Glutamatergic neuron (in vitro differentiated cells): ENCODE measurements at places on chromosomes 13 and 19. TPM values are rescaled to one million over a fixed set of nuclear protein-coding genes. Genes with fewer than 3 reads are reported as not detected.

The ADAT3 gene
- total RNA-seq = 10.9 TPM

The GARRE1 gene
- 34.4 TPM for total RNA-seq

The CTXN1 gene
- 90.6 TPM for total RNA-seq

The SIGLEC6 gene
- total RNA-seq = not detected

The TRPC4 gene
- not detected for total RNA-seq

The KCNC3 gene
- 10.6 TPM for total RNA-seq

The PNMA8B gene
- total RNA-seq = 0.76 TPM

The ZNF491 gene
- 26.0 TPM for total RNA-seq

The ENOX1 gene
- 8.7 TPM for total RNA-seq

The ZNF256 gene
- 11.0 TPM for total RNA-seq

The FUT6 gene
- total RNA-seq = not detected

The CEACAM5 gene
- total RNA-seq = not detected

The CATSPERD gene
- not detected for total RNA-seq

The TTYH1 gene
- total RNA-seq = 2.9 TPM

The MUC16 gene
- total RNA-seq = not detected

The ANKLE1 gene
- total RNA-seq = 9.3 TPM

The PDE4A gene
- total RNA-seq = 5.7 TPM

The C19orf85 gene
- not detected for total RNA-seq

The SUGP2 gene
- total RNA-seq = 201 TPM

The ZNF888 gene
- 3.8 TPM for total RNA-seq

The GRIN2D gene
- total RNA-seq = 21.7 TPM

The QPCTL gene
- total RNA-seq = 2.6 TPM

The SIGLEC7 gene
- not detected for total RNA-seq

The ZNF284 gene
- total RNA-seq = 3.9 TPM

The PABPC3 gene
- total RNA-seq = 0.22 TPM

The KCNN4 gene
- 0.44 TPM for total RNA-seq

The FBXO46 gene
- total RNA-seq = 20.4 TPM

The FPR1 gene
- total RNA-seq = not detected

The TMPRSS9 gene
- 0.29 TPM for total RNA-seq

The ZIK1 gene
- total RNA-seq = 21.5 TPM

The ZBTB32 gene
- not detected for total RNA-seq

The C19orf53 gene
- 68.3 TPM for total RNA-seq

The LILRB1 gene
- 0.22 TPM for total RNA-seq

The ZNF506 gene
- 39.0 TPM for total RNA-seq

The DMWD gene
- total RNA-seq = 123 TPM

The ZNF296 gene
- 6.3 TPM for total RNA-seq

The SHISA7 gene
- total RNA-seq = 3.2 TPM

The CRB3 gene
- total RNA-seq = not detected

The FPR3 gene
- not detected for total RNA-seq

The KL gene
- not detected for total RNA-seq

The FFAR1 gene
- total RNA-seq = not detected

The PRX gene
- total RNA-seq = 4.7 TPM

The ERFL gene
- total RNA-seq = 1.6 TPM

The SOX1 gene
- total RNA-seq = 0.76 TPM
